Neural crest cell (in vitro differentiated cells): ENCODE measurements at places on chromosomes 13 and 19. TPM values are rescaled to one million over a fixed set of nuclear protein-coding genes. Genes with fewer than 3 reads are reported as not detected.

MYO16 gene
- 3.0 and 3.3 TPM in 2 replicates for total RNA-seq

MBOAT7 gene
- total RNA-seq, result 74.2 and 76.5 TPM in 2 replicates

TRPC4 gene
- 2.5 TPM in 2 replicates for total RNA-seq

- DNase-seq, result no peak
- H3K4me1 ChIP-seq, result no peaks in the 10 kb centered on the region
- no peaks in the 10 kb centered on the region for H3K36me3 ChIP-seq
- no peak overlapping the region for H3K4me3 ChIP-seq
Measured at GRCh38 chr13:89923736-89924135, 1423.8 kb upstream of the MIR17HG start.

GRCh38 chr13:113584870-113585671 lies 518 bp downstream of the TFDP1 start:
- H3K4me3 ChIP-seq, result peak overlapping the region; percentile 97
- peak overlapping the region; percentile 50 for H3K27ac ChIP-seq
- peaks cover 18% of the 10 kb centered on the region for H3K36me3 ChIP-seq

GRCh38 chr19:39701291-39701690 lies 3.0 kb upstream of the LGALS14 start:
- H3K36me3 ChIP-seq, result no peaks in the 10 kb centered on the region
- H3K27ac ChIP-seq, result no peak overlapping the region
- no peak overlapping the region for H3K4me3 ChIP-seq
- H3K27me3 ChIP-seq, result peaks cover 74% of the 10 kb centered on the region
- no peak for DNase-seq

GRCh38 chr19:35862528-35862927 lies 5.8 kb downstream of the KIRREL2 start:
- no peaks in the 10 kb centered on the region for H3K36me3 ChIP-seq
- no peak overlapping the region for H3K27ac ChIP-seq
- H3K4me1 ChIP-seq, result peaks cover 33% of the 10 kb centered on the region
- H3K4me3 ChIP-seq, result peak overlapping the region; percentile 66

DNA sequence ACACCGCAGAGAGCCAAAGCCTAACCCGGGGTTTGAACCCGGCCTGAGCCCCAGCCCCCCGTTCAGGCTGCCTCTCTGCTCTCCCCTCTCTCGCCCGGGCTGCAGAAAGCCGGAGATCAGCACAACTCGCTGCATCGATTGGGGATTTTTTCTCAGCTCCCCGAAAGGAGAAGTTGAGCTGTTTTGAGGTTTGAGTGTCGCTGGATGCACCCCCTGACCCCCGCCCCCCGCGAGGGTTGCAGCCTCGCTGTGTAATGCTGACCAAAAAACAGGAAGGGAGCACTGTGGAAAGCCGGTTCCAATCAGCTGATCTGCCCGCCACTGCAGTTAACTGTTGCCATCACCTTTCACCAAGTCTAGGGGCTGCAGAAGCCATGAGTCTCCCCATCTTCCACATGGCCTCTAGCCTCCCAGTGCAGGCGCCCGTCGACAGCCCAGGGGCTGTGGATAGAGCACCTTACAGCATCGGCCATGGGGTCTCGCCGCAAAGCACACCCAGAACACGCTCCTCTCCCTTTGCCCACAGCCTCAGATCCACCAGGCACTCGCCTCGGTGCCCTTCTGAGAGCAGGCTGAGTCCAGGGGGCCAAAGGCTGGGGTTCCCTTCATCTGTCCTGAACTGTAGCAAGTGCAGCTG lies 34.5 kb downstream of the MYO9B start:
- H3K4me1 ChIP-seq, result peaks cover 32% of the 10 kb centered on the region
- H3K4me3 ChIP-seq, result no peak overlapping the region
- no peaks in the 10 kb centered on the region for H3K27me3 ChIP-seq
- H3K27ac ChIP-seq, result peak overlapping the region; percentile 75

GRCh38 chr19:14023404-14024235 lies 4.3 kb upstream of the RLN3 start:
- H3K27ac ChIP-seq, result peak overlapping the region; percentile 92

- H3K4me1 ChIP-seq, result peaks cover 5% of the 10 kb centered on the region
- no peak overlapping the region for H3K4me3 ChIP-seq
- DNase-seq, result no peak
- H3K27me3 ChIP-seq, result peaks cover 3% of the 10 kb centered on the region
- no peak overlapping the region for H3K27ac ChIP-seq
Measured at GRCh38 chr13:113417836-113418721, 35.2 kb downstream of the ADPRHL1 start.
